ENCODE measurements at places on chromosomes 11 and 22.

DNA sequence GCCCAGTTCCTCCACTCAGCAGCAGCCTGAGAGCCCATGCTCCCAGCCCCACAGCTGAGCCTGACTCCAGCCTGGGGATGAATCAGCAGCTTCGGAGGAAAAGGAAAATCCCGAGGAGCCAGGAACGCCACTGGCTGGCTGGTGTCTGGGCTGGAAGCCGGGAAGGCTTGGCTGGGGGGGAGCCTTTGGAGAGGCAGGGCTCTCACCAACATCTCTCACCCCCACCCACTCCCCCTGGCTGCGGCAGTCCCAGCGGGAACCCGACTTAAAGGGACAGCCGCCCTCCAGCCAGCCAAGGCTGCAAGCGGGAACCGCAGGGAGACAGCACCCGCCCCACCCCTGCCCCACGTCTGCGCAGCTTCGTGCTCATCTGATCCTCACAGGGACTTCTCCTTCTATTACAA, 28.4 kb downstream of the KIAA0930 start:
- peak; percentile 92 for DNase-seq

DNA sequence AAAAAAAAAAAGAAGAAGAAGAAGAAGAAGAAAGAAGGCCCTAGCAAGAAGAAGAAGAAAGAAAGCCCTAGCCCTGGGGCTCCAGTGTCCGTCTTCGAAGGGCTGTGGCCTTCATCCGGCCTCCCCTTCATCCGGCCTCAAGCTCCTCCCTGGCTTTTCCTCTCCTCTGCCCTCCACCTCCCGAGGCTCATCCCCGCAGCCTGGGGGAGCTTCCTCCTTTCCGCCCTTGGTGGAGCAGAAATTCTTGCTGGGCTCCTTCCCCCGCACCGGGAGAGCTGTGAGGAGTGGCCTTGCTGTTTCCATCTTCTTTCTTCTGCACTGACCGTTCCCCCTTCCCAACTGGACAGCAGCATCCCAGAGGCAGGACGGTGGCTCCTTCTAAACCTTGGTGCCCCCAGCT, 9.5 kb upstream of the LTO1 start:
- DNase-seq, result no peak

DNA sequence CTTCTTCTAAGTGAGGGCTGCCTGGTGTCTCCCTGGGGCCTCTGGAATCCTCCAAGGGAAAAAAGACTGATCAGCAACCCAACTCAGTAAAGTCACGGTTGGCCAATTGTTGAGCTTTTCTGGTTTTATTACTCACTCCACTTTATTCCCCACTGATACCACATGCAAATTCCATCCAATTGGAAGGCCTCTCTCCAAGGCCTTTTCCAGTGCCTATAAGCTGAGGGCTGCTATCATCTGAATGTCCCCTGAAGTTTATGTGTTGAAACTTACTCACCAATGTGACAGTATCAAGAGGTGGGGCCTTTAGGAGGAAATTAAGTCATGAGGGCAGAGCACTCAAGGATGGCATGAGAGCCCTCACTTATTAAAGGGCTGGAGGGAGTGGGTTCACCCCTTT, 463.3 kb downstream of the BUD13 start:
- DNase-seq, result no peak

DNA sequence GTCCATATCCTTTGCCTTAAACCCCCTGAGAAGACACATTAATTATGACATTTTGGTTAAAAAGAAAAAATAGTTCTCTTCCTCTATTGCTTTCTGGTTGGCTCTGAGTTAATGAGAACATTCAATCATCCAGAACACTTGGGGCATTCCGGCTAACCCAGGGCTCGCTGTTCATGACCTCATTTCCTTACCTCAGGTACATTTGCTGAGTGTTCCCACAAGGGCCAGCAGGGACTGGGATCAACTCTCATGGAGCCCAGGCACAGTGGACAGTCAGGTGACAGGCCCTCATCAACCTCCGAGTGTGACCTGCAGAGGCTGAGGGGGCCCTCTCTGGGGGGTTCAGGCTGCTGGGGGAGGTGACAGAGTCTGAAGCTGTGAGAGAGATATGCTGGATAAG, 98.9 kb downstream of the MYO18B start:
- no peak for DNase-seq

DNA sequence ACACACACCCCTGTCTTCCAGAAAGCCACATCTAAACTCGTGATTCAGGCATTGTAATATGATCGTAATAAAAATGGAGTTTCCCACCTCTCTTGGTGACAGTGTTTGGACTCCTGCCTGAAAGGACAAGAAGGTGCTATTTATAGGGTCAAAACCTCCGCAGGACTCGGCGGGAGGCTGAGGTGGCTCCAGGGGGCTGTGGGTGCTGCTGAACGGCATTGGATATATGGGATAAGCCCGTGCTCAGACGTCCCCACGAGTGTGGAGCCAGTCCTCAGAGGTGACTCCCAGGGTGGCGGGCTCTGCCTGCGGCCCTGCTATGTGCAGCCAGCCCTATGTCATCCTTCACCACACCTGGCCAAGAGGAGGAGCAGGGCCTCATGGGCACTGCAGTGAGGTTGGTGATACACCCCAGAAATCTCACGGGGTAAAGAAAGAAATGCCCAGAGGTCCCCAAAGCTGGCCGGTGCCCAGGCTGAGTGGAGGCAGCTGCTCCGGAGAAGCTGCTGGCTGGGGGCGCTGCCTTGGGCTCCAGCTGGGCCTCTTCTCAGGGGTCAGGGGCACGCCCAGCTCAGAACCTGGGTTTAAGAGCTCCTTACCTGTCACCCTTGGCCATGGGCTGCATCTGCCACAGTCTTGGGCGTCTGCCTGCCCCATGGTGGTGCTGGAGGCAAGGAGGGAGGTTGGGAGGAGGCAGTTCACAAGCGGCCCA, 5.1 kb upstream of the OSBPL5 start:
- DNase-seq, result no peak

GRCh38 chr22:24559471-24559870, 3.7 kb downstream of the SNRPD3 start:
- DNase-seq, result no peak

DNA sequence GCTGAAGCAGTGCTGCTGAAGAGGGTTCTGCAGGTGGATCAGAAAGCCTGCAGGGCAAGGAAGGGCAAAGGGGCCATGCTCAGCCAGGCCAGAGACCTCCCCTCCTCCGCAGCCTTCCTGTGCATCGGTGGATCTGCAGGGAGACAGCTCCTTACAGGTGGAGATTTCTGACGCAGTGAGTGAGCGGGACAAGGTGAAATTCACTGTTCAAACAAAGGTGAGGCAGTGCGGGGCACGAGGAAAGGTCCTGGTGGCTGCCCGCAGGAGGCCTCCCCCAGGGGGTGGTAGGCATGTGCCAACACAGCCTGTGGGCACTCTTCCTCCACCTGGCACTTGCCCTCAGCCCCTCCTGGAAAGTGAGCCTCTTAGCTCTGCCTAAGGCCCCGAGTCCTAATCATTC, 8.6 kb downstream of the CFL1 start:
- no peak for DNase-seq

- DNase-seq, result no peak
Observed at GRCh38 chr22:17012267-17012666, 4.2 kb upstream of the GAB4 start.

- no peak for DNase-seq
Observed at GRCh38 chr11:45113807-45114206, 32.6 kb upstream of the PRDM11 start.

DNA sequence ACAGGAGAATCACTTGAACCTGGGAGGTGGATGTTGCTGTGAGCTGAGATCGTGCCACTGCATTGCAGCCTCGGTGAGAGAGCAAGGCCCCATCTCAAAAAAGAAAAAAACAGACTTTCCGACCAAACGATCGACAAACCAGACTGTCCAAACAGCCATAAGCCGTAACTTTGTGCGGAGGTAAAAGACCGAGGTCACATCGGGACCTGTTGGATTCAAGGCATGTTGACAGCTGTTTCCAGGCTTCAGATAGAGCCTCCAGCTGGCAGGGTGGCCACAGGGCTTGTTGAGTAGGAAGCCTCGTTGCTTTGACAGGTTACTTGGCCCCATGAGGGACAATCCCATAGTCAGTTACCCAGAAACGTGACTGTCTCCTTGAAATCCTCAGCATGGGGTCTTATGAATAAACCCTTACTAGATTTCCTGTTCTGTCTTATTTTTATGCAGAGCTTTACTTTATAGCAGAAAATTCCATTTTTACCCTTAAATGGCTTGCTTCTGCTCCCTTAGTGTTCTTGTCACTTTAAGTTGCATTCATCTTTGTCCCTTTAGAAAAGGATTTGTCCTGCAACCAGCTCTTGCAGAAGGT, 22.3 kb downstream of the PPARA start:
- no peak for DNase-seq

GRCh38 chr22:26398741-26399153, 30.3 kb upstream of the ASPHD2 start:
- DNase-seq, result peak; percentile 30

GRCh38 chr11:35169754-35170153, 30.8 kb downstream of the CD44 start:
- no peak for DNase-seq

DNA sequence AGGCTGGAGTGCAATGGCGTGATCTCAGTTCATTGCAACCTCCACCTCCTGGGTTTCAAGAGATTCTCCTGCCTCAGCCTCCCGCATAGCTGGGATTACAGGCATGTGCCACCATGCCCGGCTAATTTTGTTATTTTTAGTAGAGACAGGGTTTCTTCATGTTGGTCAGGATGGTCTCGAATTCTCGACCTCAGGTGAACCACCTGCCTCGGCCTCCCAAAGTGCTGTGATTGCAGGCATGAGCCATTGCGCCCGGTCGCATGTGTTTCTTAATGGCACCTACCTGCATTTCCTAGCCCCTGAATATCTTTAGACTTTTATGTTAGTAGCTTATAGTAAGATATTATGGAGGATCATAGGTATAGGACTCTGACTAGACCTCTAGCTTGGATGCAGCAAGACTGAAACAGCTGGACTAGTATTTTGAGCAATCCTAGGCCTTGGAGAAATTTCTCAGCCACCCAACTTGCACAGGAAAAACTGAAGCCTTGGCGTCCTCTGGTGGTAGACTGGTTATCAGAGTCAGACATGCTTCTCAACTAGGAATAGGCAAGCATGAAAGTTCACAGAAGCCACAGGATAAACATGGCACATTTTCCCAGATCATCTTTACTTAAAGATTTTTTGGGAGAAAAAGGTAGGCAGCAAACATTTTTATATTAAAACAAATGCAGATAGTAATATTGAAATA, 22.7 kb upstream of the C1QTNF4 start:
- DNase-seq, result peak; percentile 69

DNA sequence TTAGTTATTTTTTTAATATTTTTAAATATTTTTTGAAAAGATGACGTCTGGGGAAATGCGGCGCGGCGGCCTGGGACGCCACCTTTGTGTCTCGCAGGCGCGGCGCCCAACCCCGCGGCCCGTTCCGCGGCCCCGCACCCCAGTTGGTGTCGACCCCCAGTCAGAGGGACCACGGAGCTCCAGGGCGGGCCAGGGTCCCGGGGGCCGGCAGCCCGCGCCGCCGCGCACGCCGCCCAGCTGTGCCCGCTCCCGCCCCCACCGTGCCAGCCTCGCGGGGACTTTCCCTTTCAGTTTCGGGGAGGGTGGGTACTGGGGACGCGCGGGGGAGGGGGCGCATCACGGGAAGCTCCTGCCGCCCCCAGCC, 1.6 kb downstream of the CCND1 start:
- DNase-seq, result no peak

DNA sequence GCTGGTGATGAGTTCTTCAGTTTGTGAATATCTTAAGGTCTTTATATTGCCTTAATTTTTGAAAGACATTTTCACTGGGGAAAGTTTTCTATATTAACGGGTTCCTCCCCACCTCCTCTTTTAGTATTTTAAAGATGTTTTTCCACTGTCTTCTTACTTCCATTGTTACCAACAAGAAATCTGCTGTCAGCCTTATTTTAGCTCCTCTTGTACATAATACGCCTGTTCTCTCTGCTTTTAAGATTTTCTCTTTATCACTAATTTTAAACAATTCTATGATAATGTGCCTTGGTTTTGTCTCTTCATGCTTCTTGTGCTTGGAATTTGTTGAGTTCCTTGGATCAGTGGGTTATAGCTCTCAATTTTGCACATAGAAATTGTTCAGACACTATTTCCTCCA, 280.4 kb downstream of the DCDC1 start:
- no peak for DNase-seq

DNA sequence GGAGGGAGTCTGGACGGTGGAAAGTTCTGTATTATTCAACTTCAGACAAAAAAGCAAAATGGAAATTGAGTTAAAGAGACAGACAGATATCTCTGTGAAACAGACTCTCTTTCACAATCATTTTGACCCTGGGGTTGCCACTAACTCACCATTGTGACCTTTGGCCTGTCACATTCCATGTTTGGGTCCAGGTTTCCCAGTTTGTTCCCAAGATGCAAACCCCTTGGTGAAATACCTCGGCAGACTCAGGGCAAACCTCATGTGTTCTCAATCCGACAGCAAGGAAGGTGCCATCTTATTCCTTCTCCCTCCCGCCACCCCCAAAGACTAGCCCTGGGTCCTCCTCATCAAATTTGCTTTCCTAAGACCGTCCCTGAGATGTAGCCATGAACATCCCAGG, 41.8 kb downstream of the GALNT18 start:
- DNase-seq, result no peak

DNA sequence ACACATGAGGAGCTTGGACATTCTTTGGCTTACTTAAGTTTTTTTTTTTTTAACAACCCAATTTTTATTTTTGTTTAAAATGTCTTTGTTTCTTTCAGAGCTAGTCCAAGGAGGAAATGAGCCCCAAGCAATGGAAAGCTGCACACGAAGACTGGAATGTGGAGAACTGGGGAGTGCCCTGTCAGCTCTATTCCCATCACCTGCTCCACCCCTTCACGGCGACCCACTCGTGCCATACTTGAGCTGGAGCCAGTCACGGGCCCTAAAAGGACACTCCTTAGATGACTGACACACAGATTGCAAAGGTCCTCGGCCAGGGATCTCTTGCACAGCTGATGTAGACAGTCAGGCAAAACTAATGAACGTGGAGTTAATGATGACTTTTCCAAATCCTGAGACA, 10.6 kb upstream of the SLC25A18 start:
- no peak for DNase-seq

DNA sequence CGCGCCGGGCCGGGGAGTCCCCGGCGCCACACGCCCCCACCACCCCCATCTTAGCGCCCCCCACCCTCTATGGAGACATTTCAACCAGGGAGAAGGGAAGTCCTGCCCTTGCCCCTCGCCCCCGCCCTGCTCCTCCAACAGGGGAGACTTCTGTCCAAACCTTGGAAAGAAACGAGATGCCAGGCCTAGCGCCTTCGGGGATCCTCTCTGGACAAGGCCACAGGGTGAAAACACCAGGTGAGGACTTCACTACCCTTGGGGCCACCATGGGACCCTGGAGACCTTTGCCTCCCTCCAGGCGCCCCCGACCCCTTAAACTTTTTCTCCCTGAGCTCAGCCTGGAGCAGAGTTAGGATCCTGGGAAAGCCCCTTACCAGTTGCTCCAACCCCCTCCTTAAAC, 11.6 kb upstream of the NPAS4 start:
- no peak for DNase-seq

DNA sequence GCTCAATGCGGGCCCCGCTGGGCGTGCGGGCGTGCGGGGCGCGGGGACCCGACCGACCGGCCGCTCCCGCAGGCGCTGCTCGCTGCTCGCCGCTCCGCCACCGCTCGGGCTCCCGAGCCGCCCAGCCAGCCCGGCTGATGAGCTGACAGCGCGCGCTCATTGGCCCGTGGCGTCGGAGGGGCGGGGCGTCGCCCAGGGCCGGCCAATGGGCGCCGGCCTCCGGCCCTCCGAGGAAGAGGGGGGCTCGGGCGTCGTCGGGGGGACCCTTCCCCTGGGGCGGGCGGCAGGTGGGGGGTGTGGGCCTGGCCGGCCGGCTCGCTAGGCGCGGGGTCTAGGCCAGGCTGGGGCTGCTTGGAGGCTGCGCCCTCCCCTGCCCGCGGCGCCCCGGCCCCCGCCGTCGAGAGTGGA, at the start of gene SCUBE1:
Gene SCUBE1 (minus strand): TSS at position 111 of the 408 bp plus-strand sequence. CDS start 111 bp downstream, outside the sequence.
- no peak for DNase-seq

All from hippocampal formation (tissue), 2 donors.